ENCODE measurements at places on chromosomes 6 and 20.

GRCh38 chr20:35942243-35942642 lies 12.1 kb downstream of the SCAND1 start:
- DNase-seq: no peak

DNA sequence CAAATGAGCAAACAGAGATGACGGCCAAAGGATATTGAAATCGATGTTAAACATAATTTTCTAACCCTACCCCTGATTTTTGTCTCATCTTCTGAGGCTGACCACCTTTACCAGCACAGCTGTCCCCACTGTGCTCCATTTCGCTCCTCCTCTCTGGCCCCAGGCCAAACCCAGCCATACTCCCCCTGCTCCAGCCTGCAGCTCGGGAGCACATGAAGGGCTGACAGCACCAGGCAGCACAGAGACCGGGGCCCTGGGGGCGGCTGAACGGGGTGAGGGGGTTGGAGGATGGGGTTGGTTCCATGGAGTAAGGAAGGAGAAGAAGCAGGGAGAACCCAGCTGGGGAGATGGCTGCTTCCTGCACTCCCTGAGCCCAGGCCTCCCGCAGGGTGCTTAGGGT lies 3.2 kb upstream of the NCR2 start:
- no peak for DNase-seq

- DNase-seq: no peak
Observed at GRCh38 chr6:170423030-170423429, 116.5 kb downstream of the FAM120B start.

- no peak for DNase-seq
Observed at GRCh38 chr20:11043001-11043400, 369.2 kb upstream of the JAG1 start.

DNA sequence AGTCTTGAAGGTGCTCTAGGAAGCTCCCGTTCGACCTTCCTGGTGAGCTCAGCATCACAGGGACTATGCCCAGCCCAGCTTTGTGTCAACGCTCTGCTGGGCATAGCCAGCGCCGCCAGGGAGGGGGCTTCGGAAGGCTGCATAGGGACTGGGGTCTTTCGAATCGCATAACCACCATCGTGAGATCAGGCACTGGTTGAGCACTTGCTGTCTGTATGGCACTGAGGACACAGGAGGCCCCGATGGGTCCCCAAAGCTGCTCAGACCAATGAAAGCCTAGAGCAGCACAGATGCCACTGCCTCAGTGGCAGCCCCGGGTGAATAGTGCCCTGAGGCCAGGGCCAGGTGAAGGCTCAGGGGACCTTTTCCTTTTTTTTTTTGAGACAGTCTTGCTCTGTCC lies 96.7 kb downstream of the TAF4 start:
- DNase-seq: no peak
